ENCODE measurements at places on chromosomes 2 and 18. TPM values are rescaled to one million over a fixed set of nuclear protein-coding genes. Genes with fewer than 3 reads are reported as not detected.

The C1QL2 gene
- not detected for total RNA-seq

The WNT6 gene
- total RNA-seq, result not detected

The IL1F10 gene
- total RNA-seq, result not detected

The TMEM247 gene
- not detected for total RNA-seq

DNA sequence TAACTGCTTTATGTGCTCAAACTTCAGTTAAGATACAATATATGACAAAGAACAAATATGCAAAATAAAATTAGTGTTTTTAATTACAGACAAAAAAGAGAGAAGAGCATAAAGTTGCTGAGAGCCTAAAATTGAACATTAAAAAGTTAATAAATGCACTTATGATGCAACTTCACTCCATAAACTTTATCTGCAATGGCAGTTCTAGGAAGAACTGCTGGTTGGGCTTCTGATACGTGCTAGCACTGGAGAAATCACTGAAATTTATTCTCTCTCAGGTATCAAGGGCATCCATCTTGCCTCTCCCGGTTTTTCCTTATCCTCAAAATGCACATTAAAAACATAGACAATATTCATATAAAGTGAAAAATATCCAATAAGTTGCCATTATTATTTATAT lies 35.7 kb downstream of the MYO3B start:
- DNase-seq, result no peak

- peak; percentile 35 for DNase-seq
Observed at GRCh38 chr2:43034921-43035320, 191.5 kb downstream of the ZFP36L2 start.

DNA sequence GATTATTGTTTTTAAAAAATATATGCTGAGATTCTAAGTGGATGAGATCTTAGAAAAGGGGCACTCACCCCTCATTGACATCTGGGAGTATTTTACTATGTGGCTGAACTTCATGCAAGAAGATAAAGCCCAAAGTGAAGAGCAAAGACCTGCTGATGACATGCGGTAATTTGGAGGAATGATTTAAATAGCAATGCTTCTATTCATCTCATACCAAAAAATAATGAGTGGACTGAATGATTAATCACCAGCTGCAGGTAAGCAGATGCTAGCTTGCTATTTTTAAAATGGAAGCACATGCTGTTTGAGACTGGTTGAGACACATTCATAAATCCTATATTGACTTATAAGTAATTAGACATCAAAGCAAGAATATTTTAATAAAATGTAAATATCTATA lies 12.7 kb upstream of the CDK15 start:
- no peak for DNase-seq

GRCh38 chr18:8607776-8608742 lies 1.2 kb upstream of the RAB12 start:
- DNase-seq, result no peak

DNA sequence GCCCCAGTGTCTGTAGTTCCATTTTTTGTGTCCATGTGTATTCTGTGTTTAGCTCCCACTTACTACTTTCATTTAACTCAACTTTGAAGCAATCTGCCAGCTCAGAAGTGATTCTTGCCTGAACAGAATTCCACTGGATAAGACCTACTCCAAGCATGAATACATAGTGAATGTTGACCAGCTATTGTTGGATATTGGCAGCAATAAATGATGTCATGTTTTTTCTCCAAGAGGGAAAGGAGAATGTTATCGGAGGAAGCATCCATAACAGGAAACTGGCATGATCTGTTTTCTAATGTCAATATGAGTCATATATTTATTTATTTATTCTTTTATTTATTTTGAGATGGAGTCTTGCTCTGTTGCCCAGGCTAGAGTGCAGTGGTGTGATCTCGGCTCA lies 36.8 kb upstream of the TRAPPC8 start:
- DNase-seq, result no peak

- peak; percentile 99 for DNase-seq
Observed at GRCh38 chr2:54115284-54116137, at the start of gene ACYP2. Gene ACYP2, plus strand, starts transcription at chr2:54115615.

- DNase-seq, result no peak
Observed at GRCh38 chr2:37456479-37456878, 112.0 kb downstream of the QPCT start.

DNA sequence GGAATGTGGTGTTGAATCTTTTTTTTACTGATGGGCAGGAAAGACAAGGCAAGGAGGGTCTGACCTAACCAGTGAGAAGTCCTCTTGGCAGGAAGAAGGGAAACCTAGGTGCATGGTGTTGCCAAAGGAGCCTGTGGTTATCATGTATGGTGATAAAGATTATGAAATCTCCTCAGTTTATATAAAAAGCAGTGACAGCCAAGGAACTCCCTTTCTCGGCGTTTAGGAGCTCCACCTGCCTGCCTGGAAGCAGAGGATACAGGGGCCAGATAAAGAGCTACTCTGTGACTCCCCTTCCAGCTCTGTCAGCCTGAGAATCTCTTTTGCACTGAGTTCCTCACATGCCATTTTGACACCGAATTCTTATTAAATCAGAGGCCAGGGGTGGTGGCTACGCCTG lies 26.1 kb downstream of the COLEC12 start:
- no peak for DNase-seq

GRCh38 chr2:43224131-43224570 lies 2.3 kb downstream of the ZFP36L2 start:
- peak; percentile 86 for DNase-seq

GRCh38 chr18:24214144-24214543 lies 75.3 kb downstream of the CABYR start:
- no peak for DNase-seq
